AG09319 (cell line): ENCODE measurements at places on chromosomes 7 and 10.

GRCh38 chr10:78650122-78650521, 418.6 kb upstream of the ZMIZ1 start:
- DNase-seq = no peak

- peak; percentile 63 for DNase-seq
Observed at GRCh38 chr10:63491588-63492316, 26.0 kb upstream of the JMJD1C start.

DNA sequence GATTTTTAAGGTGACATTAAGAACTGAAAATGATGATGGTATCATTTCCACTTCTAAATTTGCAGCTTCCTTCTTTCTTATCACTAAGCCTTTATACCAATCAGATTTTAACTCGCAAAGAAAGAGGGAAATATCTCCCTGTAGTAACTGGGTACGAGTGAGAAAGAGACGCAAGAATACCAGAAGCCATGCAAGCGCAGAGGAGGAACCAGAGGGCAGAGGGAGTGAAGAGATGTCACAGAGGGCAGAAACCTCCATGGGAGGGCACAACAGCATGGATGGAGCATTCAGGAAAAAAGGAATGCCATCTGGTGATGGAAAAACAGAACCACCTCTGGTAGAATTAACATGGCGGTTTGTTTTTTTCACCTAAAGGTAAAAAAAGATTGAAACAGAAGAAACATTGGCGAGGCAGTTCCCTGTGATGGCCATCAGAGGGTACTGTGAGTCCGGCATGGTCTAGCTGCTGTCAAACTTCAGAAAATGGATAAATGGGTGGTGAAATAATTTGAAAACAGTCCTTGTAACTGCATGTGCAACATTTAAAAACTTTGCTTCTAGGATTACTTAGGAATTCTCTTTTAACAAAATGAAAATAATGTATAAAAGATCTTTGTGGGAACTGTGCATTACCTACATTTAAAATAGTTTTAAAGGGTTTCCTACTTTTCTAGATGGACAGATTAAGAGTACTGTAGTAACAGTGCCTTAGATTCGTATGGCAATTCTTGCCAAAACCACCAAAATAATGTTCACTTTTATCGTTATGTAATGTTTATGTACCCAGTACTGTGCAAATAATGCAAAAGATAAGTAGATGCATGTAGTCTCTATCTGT, 91.8 kb downstream of the ARHGAP12 start:
- DNase-seq = no peak

DNA sequence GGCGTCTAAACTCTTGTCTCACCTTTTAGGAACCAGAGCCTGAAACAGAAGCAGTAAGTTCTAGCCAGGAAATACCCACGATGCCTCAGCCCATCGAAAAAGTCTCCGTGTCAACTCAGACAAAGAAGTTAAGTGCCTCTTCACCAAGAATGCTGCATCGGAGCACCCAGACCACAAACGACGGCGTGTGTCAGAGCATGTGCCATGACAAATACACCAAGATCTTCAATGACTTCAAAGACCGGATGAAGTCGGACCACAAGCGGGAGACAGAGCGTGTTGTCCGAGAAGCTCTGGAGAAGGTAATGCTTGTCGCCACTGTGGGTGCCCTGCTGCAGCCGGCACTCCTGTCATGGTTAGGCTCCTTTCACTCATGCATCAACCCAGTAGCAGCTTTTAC, 113.1 kb downstream of the ZMYND11 start:
- DNase-seq = no peak

- no peak for DNase-seq
Observed at GRCh38 chr10:20993830-20994527, 96.9 kb upstream of the NEBL start.

DNA sequence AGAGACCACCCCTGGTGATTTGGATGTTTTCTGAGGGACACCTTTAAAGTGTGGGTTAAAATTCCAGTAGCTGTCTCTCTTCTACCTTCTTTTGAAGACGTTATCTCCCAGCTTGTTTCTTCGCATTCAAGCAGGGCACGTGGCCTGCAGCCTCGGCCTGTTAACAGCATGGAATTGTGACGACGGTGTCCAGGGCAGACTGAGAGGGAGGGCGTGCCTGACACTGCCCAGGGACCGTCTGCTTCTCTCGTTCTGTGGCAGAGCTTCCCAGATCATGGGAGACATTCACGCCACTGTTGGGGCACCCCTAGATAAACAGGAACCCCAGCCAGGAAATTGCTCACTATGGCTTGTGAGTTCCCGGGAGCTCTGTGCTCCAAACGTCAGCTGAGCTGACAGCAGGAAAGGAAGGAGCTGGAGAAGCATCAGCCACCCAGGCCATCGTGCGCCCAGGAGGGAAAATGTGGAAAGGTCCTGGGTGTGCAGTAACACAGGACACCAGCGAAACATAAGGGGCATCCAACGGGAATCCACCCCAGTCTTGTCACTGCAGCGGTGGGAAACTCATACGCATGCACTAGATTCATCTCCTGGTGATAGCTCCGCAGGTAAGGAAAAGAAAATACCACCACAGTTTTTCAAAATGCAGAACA, 41.1 kb upstream of the RBM33 start:
- DNase-seq = no peak

DNA sequence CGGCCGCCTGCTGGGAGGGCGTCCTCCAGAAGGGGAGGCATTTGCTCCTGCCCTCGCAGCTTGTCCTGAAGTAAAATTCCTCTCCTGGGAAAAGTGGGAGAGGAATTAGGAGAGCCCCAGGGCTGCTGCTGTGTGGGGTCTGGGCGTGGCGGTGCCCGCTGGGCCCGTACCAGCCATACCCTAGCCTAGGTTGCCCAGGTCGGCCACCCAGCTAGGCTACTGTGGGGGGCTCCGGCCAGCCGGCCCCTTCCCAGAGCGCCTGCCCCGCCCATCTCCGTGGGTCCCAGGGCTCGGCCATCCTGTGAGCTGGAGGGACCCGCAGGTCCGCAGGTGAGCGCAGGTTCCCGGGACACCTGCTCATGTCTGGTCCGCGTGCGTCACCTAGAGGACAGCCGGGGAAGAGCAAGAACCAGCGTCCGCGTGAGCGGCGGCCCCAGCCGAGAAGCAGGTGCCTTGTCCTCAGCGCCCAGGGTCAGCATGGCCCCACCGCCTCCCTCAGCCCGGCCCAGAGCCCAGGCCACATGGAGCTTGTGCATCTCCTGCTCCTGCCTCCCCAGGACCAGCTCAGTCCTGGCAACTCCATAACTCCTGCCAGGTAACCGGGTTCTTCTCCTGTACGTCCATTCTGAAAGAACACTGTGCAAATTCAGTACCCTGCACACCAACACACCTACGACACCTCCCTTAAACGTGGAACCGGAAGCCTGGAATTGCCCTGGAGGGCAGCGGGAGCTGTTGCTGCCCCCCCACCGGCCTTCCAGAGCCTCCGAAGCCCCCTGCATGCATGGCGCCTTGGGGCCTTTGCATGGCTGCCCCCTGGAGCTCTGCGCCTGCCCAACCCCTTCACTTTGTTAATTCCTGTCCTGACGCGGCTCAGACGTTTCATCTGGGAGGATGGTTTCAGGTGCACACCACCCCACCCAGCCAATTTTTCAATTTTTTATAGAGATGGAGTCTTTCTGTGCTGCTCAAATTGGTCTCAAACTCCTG, 22.8 kb upstream of the FOXL3 start:
- no peak for DNase-seq

GRCh38 chr7:2105917-2106316, 126.8 kb downstream of the MAD1L1 start:
- DNase-seq = no peak

DNA sequence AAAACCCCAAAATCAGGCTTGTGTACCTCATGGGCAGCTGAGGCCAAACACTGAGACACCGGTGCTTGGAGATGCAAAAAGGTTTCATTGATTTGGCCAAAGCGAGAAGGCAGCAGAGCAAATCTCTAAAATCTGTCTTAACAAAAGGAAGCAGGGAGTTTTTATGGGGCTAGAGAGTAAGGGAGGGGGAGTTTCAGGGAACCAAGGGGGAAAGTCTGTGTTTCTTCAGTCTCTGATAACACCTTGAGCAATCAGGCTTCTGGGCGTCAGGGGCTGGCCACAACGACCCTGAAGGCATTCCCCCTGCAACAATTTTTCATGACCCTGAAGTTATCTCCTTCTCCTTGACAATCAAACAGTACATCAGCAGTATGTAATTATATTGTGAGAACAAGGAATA, 2.7 kb upstream of the ZNF786 start:
- no peak for DNase-seq

DNA sequence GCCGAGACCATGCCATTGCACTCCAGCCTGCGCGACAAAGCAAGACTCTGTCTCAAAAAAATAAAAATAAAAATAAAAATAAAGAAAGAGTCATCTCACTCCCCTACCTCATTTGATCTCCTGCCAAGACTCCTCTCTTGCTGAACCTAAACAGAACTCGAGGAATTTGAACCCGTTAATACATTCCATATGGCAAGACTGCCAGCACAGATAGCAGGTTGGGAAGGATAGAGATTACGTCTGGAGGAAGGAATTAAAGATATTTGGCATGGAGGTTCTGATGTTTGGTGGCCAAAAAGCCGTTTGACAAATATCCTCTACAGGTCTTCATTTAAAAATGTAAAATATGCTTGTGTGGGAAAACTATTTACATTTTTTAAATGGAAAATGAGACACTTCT, 549.6 kb downstream of the HTR7 start:
- no peak for DNase-seq

DNA sequence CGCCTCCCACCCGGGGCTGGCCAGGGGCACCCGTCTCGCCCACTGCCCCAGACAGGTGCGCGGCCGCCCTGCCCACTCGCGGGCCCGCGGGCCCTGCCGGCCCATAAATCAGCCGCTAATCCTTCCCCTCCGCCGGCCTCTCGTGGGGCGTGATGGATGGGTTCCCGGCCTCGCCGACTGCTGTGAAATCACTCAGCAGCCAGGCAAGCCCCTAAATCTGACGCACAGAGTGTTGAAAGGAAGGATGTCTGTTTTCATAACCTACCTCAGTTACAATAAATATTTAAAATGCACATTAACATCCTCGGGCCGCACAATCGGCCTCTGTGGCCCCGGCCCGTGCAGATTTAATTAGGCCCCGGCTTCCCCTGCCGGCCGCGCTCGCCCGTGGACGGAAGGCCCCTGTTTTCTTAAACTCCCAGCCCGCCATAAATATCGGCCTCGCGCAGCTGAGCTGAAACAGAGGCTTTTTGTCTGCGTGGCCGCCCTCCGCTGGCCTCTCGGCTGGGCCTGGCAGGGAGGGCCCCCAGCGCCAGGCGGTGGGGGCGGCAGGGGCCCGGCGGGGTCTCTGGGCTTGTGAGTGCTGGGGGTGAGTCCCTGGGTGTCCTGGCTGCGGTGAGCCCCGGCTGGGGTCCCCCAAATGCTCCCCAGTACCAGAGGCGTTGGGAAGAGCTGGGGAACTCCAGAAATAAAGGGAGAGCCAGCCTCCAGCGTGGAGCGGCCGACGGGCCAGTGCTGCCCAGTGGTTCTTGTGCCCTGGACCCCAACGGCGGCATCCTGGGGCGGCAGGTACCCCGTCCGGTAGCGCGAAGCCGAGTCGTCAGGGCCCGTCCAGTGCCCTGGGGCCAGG, 90.7 kb downstream of the UNCX start:
- DNase-seq = no peak

- no peak for DNase-seq
Observed at GRCh38 chr7:101792051-101792681, 25.3 kb upstream of the CUX1 start.

DNA sequence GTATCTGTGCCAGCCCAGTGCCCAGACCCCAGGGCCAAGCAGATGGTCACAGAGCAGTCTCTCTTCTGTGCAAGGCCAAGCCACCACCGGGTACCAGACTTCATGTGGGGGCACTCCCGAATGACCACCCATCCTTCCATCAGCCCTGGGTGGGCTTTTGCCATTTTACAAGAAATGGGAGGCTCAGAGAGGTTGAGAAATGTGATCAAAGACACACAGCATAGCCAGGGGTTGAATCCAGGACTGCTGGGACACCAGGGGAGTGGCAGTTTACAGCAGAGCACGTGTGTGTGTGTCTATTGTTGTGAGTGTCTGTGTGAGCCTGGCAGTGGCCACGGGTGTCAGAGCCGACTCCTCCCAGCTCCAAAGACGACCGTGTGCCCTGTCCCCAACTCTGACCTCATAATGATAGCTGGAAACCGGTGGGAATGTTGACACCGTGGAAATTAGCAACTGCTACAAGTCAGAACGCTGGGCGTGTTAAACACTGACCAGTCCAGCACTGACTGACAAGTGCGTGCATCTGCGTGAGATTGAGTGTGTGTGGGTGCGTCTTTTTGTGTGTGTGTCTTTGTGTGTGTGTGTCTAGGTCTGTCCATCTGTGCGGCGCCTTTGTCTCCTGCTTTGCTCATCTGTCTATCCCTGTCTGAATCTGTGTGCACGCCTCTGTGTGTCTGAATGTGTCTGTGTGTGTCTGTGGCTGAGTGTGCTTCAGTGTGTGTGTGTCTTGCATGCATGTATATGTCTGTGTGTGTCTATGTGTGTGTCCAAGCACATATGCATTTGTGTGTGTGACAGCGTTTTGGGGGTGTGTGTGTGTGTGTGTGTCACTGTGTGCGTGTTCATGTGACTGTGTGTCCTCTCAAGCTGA, 17.2 kb upstream of the SLC29A4 start:
- no peak for DNase-seq

DNA sequence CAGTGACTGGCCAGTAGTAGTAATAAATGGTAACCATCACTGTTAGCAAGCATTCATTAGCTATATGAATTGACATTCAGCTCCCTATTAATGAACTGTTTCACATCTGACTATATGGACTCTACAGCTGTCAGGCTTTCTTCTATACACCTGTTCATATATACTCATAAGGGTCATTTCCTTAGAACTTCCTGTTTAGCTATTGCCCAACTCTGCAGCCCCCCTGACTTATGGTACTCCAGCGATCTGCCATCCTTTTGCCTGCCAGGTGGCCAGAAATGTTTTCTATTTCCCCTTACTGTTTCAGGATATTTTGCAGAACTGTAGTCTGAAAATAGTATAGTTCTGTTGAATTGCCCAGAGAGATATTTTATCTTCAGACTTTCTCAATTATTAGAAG, 56.6 kb downstream of the TASOR2 start:
- no peak for DNase-seq

DNA sequence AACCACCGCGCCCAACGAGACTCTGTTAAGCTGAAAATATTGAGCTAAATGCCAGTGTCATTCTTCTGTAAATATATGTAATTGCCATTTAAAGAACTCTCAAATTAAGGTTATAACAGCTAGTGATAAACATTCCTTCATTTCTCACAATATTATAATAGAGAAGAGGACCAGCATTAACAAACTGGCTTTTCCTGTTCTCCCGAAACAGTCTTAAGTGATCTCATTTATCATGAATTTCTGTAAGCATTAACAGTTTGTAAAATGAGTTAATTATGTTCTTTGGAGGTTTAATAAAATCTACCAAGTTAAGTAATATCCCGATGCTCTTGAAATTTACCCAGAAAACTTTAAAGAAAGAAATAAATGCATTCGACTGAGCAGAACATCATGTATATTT, 352.8 kb downstream of the KCNMA1 start:
- DNase-seq = no peak

- DNase-seq = no peak
Observed at GRCh38 chr10:110643653-110644597, at the start of gene RBM20. RBM20 (plus strand) TSS chr10:110644336; CDS start chr10:110644455, 119 bp downstream.

GRCh38 chr7:142319970-142320369, 62.1 kb upstream of the PRSS58 start:
- no peak for DNase-seq

- DNase-seq = no peak
Observed at GRCh38 chr7:150332852-150333635, 8.4 kb downstream of the RARRES2 start.
